ENCODE measurements at places on chromosomes 6 and 20.

GRCh38 chr20:11881449-11881848 lies 36.2 kb upstream of the BTBD3 start:
- DNase-seq: no peak

DNA sequence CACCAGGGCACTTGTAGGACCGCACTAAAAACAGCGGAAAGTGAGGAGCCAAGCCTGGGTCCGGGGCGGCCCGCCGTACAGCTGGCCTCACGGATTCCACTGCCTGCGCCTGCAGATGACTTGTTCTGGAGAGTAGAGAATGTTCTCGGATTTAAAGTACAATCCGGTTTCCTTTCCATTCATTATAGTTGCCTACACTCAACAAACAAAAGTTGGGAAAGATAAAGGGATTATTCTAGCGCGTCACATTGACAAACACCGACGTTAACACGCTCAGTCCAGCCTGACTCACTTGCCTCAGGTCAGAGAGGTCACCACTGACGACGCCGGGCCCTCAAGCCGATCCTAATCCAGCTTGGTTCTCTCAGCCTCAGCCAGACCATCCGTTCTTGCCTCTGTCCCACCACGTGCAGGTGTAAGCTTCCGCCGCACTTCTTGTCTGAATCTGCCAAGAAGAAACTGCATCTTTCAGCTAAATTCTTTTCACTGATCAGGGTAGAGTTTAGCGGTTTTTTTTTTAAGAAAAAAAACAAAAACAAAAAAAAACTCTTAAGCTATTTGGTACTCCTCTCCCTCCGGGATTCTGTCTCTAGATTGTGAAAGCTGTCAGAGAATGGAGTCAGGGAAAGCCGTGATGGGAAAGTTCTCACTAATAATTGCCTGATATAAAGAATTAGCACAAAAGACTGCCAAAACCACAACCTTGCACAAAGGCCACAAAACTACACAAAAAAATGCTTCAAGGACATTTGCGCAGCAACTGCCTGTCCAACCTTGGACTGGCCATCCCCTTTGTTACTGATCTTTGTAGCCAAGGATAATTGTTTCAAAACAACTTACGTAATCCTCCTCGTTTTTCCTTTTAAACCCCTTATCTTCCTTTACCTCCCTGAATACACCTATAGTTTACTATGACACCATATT lies 1.1 kb upstream of the PHF10 start:
- no peak for DNase-seq

GRCh38 chr6:18302561-18303439 lies 38.5 kb upstream of the DEK start:
- no peak for DNase-seq

GRCh38 chr20:3167738-3168078 lies 5.6 kb downstream of the LZTS3 start:
- DNase-seq: no peak

DNA sequence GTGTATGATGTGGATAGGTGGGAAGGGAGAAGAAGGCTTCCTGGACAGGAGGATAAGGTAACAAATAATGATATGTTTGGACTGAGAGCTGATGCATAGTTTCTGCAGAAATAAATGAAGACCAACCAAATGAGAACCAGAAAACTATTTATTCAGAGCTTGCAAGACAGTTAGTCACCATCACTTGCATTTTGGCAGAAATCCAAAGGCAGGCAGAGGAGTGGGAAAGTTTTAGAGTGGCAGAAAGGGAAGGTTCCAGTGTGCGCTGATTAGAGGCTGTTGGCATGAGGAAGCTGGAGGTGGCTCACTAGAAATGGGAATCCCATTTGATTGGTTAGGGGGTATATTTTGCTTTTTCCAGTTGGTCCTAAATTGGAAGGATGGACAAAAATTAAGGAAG lies 13.0 kb upstream of the F13A1 start:
- no peak for DNase-seq

DNA sequence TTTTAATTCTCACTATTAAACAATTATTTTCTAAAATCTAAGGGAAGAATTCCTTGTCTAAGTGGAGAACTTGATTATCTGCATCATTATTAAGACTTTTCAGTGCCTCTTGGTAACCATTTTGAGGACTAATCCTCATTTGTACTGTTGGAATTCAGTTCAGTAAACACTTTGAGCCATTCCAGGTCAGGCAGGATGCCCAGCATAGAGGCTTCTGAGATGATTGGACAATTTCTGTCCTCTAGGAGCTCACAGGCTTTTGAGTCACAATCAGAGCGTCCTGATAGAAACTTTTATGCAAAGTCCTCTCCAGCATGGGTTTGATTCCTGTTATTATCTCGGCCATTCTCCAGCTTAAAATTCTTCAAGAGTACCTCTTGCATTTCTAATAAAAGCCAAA lies 1304.6 kb downstream of the EPHA7 start:
- no peak for DNase-seq

DNA sequence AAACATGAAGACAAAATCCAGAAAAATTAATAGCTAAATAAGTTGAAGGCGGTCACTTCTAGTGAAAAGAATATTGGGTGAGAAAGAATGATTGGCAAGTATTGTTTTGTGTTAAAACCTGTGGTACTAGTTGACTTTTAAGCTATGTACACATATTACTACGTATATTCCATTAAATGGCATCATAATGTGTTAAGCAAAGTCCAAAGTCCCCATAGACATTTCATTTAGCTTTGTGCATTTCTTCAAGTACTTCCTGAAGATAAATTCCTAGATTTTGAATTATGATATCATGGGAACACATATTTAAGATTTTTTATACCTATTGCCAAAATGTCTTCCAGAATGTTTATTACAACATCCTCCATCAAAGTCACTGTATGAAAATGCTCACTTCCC lies 272.7 kb upstream of the IRAK1BP1 start:
- no peak for DNase-seq

- no peak for DNase-seq
Measured at GRCh38 chr6:145731447-145731846, 3.9 kb downstream of the EPM2A start.

DNA sequence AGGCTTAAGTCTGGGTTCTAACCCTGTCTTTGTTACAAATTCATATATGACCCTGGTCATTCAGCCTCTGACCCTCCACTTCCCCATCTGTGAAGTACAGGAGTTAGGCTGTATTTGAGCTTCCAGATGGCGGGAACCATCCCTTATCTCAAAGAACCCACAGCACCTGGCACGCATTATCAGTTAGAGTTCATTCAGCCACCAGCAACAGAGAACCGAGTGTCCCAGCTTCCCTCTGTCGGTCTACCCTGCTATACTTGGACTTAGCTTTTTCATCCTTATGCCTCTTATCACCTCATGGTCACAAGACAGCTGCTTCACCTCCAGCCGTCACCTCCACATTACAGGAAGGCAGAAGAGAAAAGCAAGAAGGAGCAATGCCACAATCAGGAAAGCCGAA lies 147.8 kb downstream of the EYA2 start:
- DNase-seq: no peak

- no peak for DNase-seq
Measured at GRCh38 chr6:111841822-111842221, 31.4 kb downstream of the FYN start.

- DNase-seq: no peak
Measured at GRCh38 chr6:45624228-45624627, 246.5 kb upstream of the SUPT3H start.

DNA sequence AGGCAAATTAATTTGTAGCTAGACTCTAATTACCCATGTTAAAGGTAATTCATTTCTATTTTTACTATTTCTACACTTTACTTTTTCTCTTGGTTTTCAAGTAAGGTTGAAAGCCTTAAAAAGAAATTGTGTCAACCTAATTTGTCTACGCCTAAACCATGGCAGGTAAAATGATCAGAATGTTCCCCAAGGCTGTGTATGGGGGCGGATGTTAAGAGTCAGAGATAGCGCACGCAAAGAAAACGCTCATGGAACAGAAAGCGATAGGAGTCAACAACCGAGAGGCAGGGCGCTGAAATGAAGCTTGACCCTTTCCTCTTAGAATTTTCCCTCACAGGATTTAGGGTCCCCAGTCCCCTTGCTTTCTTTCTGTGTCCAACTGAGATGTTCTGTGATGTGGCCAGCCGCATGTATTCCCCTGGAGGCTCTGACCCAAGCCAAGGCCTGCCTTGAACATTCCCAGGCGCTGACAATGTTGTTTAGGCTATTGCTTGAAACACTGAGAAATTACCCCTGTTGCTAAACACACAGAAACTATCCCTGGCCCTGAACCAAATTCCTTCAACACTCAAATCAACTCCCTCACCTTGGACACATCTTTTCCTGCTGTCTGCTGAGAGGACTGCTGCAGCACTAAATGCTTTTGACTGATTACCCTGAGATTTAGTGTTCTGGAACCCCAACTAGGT lies 10.9 kb downstream of the PSMB1 start:
- DNase-seq: no peak

GRCh38 chr6:36127462-36128016 lies 2.8 kb upstream of the MAPK13 start:
- no peak for DNase-seq

GRCh38 chr6:142784344-142784743 lies 160.6 kb downstream of the HIVEP2 start:
- DNase-seq: no peak

DNA sequence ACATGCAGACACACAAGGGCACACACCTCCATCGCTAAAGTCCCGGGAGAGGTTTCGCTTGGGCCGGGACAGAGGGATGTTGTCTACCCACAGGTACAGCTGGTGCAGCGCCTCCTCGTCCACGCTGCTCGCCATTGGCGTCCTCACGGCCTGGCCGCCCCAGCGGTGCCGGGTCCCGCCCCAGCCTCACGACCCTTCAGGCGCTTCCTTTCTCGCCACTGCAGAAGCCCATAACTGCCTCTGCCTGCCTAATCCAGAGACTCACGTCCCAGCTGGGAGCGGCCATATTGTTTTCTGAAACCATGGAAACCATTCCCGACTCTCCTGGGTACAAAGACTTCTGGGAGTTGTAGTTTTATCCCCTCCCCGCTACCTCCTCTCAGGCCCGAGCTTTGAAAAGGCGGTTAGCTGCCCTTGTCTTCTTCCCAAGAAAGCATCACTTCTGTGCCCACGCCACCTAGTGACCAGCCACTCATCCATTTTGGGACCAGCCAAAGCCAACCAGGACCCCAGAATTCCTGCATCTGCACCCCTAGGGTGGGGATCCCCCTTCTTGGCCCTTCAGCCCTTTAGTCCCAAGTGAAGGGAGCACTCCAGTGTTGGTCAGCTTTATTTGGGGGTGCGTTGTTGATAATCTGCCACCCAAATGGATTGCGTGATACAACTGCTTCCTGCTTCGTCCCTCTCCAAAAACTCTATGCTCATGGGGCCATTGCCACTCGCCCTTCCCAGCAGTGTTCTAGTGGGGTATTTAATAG lies at the start of gene SPEF1:
Gene SPEF1, minus strand, starts transcription at position 296 of the 758 bp plus-strand sequence. Its CDS starts 161 bp downstream, at position 135.
- DNase-seq: no peak

- no peak for DNase-seq
Measured at GRCh38 chr6:125759184-125759902, 9.9 kb downstream of the HEY2 start.

- DNase-seq: no peak
Measured at GRCh38 chr20:47872341-47872740, 87.1 kb upstream of the SULF2 start.

- no peak for DNase-seq
Measured at GRCh38 chr6:159654483-159655098, 38.5 kb downstream of the SOD2 start.

DNA sequence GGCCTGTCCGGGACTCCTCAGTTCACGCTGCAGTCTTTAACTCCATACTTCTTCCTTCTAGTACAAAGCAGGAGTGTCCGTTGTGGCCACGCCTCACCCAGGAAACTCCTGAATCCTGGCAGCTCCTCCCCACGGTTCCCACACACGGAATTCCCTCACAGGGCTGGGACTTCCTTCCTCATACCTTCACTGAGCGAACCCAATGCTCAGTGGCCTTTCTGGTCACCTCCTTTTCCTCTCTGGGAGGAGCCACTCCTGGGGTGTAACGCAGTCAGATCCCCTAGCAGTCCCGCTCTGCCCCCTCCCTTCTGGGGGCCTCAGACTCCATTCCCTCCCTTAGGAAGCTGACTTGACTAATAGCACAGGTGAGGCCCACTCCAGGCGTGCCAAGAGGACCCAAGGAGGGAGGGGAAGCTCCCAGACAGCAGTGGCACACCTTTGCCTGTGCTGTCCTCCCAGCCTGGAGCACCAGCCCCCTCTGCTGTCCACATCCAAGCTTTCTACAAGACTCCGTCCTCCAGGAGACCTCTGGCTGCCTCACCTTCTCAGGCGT lies at the start of gene SLC52A3:
Gene SLC52A3, minus strand, starts transcription at position 75 of the 553 bp plus-strand sequence. CDS start 2,726 bp downstream, outside the sequence.
- DNase-seq: no peak

- DNase-seq: no peak
Measured at GRCh38 chr20:32070690-32071213, 18.7 kb downstream of the HCK start.

- peak; percentile 28 for DNase-seq
Measured at GRCh38 chr20:43448748-43449535, 8.8 kb upstream of the SRSF6 start.

DNA sequence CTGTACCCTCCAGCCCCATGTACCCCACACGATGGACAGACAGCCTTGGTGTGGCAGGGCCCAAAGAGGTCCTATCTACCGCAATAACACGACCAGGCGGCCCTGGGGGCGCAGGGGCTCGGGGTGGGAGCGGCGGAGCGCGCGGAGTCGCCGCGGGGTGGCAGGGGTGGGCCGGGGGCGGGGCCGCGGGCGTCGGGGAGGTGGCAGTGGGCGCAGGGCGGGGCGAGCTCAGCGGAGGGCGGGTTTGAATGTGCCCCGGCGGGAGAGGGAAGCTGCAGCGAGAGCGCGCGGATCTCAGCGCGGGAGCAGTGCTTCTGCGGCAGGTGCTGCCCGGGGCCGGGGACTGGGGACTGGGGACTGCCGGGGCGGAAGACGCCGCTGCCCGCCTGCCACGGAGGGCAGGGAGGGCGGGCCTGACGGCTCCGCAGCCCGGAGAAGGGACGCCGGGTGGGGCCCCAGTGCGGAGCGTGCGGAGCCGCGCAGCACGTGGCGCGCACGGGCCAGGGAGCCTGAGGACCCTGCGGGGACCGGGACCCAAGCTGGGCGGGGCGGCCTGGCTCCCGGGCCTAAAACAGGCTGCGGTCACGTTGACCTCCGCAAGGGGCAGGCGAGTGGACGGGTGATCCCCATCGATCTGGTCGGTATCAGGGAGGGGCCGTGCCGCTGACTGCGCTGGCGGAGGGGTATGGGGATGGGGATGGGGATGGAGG lies at the start of gene SLC29A1:
Gene SLC29A1, plus strand, starts transcription at position 277 of the 710 bp plus-strand sequence. CDS start 3,719 bp downstream, outside the sequence.
- peak; percentile 81 for DNase-seq

Data from activated T-cell treated with anti-CD3 and anti-CD28 coated beads for 1 hour (primary cell).